ENCODE measurements at places on chromosomes 5 and 9. TPM values are rescaled to one million over a fixed set of nuclear protein-coding genes. Genes with fewer than 3 reads are reported as not detected.

AMBP gene
- total RNA-seq, result 0.30 TPM

C6 gene
- 18.4 TPM for total RNA-seq

MUSK gene
- total RNA-seq, result 0.23 TPM

TARS1 gene
- 176 TPM for total RNA-seq

GPR21 gene
- 1.7 TPM for total RNA-seq

NFIL3 gene
- 40.2 TPM for total RNA-seq

ANKRD31 gene
- total RNA-seq, result 0.40 TPM

SH3TC2 gene
- 0.80 TPM for total RNA-seq

DNAJC25 gene
- 6.9 TPM for total RNA-seq

SLC1A3 gene
- total RNA-seq, result 13.2 TPM

SHC3 gene
- total RNA-seq, result 1.0 TPM

DMGDH gene
- 5.6 TPM for total RNA-seq

PCDHB4 gene
- total RNA-seq, result 8.4 TPM

SLC27A4 gene
- total RNA-seq, result 10.8 TPM

SLC4A9 gene
- total RNA-seq, result not detected

PCDHA11 gene
- total RNA-seq, result 0.23 TPM

EDIL3 gene
- total RNA-seq, result 7.5 TPM

TICAM2 gene
- total RNA-seq, result 4.0 TPM

IL5 gene
- total RNA-seq, result not detected

NMUR2 gene
- not detected for total RNA-seq

PITX1 gene
- 0.57 TPM for total RNA-seq

PRR16 gene
- 3.8 TPM for total RNA-seq

FCN2 gene
- not detected for total RNA-seq

PTGER4 gene
- total RNA-seq, result 2.8 TPM

SGTB gene
- 8.2 TPM for total RNA-seq

FGF10 gene
- total RNA-seq, result 17.5 TPM

PMPCA gene
- total RNA-seq, result 46.0 TPM

SPATA31D4 gene
- total RNA-seq, result not detected

CA9 gene
- 19.5 TPM for total RNA-seq

SPATA31E1 gene
- not detected for total RNA-seq

FAM153A gene
- total RNA-seq, result 4.4 TPM

ZSWIM6 gene
- total RNA-seq, result 13.8 TPM

PHYHD1 gene
- 43.1 TPM for total RNA-seq
